ENCODE measurements at places on chromosomes 7 and 10.
A peak's percentile ranks its signal among the peaks of the same experiment; 100 is the strongest.

- no peak for DNase-seq
These were observed 461 bp upstream of the ETV1 start for GRCh38 chr7:13989949-13990305.

DNA sequence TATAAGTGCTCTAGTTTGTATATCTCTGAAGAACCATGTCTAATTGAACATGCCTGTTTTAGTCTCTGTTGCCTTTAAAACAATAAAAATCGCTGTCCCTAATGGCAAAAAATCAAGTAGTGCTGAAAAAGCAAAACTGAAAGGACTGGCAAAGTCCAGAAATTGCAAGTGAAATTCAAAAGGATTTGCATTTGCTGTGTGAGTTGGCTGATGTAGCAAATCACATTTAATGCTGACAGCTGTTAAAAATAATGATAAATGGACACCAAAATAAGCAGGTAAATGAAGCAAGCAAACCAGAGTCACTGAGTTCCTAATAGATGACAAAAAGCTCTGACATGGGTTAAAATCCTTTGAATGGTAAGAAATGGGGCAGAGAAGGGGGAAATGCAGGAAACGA, 874.1 kb downstream of the GRM8 start:
- DNase-seq = no peak

DNA sequence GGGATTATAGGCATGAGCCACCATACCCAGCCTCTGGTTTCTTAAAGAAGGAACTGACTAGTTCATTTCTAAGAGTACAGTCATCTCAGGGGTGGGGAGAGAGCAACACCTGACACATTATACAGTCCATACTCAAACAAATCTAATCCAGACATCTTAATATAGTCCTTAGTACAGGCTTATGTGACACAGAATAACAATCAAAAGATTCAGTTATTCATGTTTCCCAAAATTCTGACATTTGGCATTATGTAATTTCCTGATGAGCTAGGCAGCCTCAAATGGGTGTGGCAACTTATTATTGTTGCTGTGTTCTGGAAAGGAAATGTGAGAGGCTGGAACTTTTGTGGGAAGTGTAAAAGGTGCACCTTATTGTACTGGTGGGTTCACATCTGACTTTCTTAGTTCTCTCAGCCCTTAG, 116.3 kb downstream of the WDFY4 start:
- DNase-seq = no peak

GRCh38 chr7:603152-603951, 83.7 kb upstream of the PDGFA start:
- no peak for DNase-seq

GRCh38 chr10:132955479-132955878, 13.1 kb upstream of the CFAP46 start:
- no peak for DNase-seq

- no peak for DNase-seq
These were observed 407.2 kb upstream of the SHH start for GRCh38 chr7:156219307-156220077.

GRCh38 chr10:95860166-95860940, 47.4 kb upstream of the CC2D2B start:
- no peak for DNase-seq

DNA sequence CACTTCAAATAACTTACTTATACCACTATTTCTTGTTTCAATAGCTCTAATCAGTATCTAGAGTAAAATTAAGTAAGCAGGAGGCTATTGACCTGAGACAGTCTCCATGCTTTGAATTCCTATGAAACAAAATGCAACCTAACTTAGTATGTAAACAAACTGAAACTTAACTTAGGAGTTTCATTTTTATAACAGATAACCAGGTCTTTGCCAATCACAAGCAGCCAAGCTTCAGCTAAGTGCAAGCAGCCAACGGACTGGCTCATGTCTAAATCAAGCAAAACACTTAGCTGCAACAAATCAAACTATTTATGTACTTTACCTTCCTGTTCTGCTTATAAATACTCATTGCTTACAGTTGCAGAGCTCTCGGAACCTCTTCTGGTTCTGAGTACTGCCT, 4.4 kb upstream of the GSTK1 start:
- no peak for DNase-seq

DNA sequence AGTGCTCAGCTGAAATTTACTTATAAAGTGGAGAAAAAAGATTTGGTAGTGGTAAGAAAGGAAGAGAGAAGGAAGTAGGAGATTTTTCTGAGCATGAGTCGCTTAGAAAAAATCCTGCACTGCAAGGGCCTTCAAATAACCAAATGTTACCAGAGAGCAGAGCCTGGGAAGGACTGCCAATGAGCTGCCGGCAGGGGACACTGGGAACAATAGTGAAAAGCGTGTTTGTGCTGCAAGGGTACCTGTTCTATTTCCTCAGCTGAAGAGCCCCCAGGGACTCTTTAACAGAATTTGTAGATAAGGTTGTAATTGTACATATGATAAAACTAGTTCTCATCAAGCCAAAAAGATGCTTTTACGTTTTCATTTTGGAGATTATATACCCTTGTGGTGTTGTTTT, 696.3 kb upstream of the C7orf33 start:
- no peak for DNase-seq

GRCh38 chr10:52525761-52526160, 211.7 kb downstream of the DKK1 start:
- no peak for DNase-seq

DNA sequence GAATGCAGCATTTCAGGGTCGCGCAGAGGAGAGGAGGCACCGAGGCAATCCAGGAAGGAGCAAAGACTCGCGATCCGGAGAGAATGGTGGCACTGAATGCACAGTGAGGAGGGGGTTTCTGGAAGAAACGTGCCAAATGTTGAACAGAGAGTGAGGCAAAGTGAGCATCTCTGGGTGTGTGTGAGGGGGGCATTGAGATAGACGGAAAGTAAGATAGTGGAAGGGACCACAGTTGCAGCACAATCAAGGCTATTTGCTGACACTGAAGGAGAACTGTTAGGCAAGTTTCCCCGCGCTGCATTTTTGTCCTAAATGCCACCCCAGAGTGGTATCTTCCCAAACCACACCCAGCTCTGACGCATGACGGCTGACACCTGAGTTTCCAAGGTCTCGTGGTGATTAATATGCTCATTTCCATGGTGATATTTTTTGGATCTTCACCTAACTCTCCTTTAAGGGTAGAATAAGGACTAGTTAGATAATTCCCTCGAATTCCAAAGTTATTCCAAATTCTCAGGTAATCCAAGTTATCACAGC, 14.4 kb upstream of the ADO start:
- DNase-seq = no peak

GRCh38 chr7:20737840-20738448, 48.7 kb downstream of the SP8 start:
- no peak for DNase-seq

DNA sequence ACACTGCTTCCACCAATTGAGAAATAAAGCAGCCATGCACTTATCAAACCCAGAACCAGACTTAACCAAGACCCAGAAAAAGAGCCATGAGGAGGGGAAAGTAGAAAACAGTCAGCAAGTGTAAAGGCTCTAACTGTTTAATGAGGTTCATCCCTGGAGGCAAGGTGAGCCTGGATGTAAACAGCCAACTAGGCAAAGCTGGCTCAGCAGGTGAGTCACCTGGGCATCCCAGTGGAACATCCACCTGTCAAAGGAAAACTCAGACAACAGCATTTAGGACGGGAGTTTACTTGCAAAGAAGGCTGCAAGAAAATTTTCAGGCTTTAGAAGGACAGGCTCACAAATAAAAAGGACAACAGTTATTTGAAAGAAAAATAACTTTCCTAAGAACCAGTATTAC, 153.0 kb downstream of the SNX13 start:
- DNase-seq = no peak

DNA sequence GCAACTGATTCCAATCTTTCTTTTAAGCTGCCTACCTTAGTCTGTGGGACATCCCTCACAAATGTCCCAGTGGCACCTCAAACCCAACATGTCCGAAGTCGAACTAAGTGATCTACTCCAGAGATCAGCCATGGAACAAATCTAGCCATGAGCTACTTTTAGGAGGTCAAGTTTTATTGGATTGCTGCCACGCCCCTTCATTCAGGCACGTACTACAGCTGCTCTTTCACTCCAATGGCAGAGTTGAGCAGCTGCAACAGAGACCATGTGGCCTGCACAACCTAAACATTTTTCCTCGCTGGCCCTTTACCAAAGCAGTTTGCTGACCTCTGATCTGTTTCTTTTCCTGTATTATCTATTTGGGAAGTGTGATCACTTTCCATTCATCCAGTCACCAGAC, 192.4 kb upstream of the CDCA7L start:
- DNase-seq = no peak

GRCh38 chr10:18229826-18230225, 89.6 kb downstream of the CACNB2 start:
- DNase-seq = no peak

- peak; percentile 43 for DNase-seq
These were observed 36.6 kb upstream of the AGR3 start for GRCh38 chr7:16918288-16918895.

- no peak for DNase-seq
These were observed 306.1 kb downstream of the DGKB start for GRCh38 chr7:14596421-14596820.

DNA sequence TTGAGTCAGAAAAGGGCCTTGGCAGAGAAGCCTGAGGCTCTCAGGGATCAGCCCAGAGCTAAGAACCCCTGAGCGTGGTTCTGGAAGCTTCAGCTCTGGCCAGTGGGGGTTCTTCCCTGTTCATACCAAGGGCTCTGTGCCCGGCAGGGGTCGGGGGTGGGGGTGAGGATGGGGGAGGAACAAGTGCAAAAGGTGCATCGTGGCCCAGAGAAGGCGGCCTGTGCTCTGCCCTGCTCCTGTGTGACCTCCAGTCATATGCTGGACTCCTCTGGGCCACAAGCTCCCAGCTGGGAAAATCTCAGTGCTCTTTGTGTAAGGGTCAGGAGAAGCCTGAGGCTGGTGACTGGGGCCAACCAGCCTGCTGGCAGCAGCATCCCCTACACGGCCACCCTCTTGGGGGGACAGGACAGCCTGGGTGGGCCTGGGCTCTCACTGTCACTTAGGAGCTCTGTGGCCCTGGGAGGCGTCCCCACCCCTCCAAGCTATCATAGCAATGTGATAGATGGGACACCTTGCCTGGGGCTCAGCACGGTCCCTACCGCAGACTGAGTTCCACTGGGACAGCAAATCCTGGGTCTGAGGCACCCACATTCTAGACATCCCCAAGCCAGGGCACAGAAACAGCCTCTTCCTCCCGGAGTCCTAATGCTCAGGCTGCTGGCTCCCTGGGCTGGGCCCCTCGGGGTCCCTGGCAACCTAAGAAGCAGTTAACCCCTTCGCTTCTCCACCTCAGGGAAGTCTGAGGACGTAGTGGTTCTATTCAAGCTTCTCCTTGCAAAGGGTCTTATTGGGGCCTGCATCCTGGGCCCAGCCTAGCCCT, 2.5 kb downstream of the MMRN2 start:
- no peak for DNase-seq

DNA sequence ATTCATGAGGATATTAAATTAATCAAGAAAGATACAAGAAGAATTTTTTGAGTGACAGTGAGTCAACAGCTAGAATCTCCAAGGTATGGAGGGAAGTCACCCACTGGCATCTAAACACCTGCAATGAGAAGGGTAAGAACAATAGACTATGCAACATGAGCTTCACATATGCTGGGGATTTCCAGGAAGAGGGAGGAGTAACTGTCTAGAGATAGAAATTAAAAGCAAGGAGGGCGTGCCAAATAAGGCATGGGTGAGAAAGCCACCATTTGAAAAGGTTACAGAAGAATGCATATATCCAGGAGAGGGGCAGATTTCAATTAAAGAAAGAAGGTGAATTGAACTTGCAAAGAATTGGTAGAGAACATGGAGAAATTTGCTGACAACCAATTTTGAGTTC, 365.7 kb downstream of the GPR37 start:
- no peak for DNase-seq

Measured in NCI-H1694 treated with DMSO at 0.1 percent for 48 hours (cell line).